ENCODE measurements at places on chromosomes 6 and 20.

- DNase-seq: no peak
Observed at GRCh38 chr6:157505912-157506491, 125.0 kb downstream of the ZDHHC14 start.

DNA sequence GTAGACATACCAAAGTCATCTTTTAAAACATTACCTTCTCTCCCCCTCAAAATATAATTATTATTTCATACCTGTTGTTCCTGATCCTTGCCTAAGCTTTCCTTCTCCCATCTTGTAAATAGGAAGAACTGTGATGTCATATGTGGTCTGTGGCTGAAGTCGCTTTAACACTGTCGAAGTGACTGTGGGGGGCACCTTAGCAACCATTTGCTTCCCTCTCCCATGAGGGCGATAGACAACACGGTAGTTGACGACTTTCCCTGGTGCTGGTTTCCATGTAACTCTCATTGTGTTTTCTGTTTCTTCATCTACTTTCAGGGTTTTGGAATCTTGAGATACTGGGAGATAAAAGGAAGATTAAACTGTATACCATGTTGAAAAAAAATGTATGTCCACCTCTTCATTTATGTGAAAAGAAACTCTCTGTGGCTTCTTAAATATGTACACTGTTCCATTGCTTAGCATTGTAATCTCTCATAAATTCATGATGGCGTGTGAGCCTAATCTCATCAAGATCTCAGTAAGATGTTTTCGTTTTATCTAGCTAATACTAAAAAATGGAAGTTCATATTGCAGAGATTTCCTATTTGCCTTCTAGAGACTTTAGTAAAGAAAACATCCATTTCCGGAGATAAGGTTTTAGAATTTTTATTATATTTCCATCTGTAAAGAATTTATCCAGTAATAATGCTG is 49.5 kb downstream of the COL12A1 start:
- DNase-seq: no peak

DNA sequence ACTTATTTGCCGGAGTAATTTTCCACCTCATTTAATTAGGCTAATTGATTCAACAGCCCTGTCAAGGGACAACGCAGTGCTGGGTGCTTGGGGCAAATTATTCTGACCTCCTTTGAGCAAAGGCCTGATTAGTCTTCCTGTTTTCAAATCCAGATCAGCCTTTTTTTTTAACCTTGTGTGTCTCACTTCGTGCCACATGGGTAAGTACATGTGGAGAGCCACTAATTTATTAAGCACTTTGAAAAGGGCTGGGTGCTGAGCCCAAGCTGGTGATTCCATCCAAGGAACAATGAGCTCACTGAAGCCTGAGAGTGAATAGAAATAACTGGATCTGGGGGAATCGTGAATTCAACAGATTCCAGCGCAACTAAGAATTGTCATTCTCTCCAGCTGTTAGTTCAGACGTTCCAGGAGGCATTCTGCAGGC is 229.3 kb downstream of the CLIC5 start:
- no peak for DNase-seq

GRCh38 chr6:33856655-33857054 is 52.9 kb upstream of the MLN start:
- DNase-seq: no peak

DNA sequence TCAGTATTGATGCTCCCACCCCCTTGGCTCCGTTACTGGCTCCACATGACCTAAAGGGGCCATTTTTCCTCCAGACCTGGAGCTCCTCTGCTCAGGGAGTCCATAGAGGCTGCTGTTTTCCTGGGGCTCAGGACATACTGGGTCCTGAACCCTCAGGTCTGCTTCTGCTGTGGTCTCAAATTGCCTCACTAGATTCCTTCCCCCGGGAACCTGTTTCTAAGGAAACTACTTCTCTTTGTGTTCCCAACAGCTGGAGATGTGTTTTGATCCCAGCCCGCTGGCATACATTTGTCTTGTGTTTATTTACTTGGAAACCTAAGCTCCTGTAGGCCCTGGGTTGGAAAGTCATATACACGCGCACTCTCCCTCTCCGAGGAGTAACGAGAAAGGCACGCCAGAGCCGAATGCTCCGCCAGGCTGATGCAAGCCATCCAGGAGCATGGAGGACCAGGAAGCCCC is 222.8 kb downstream of the UST start:
- DNase-seq: no peak

DNA sequence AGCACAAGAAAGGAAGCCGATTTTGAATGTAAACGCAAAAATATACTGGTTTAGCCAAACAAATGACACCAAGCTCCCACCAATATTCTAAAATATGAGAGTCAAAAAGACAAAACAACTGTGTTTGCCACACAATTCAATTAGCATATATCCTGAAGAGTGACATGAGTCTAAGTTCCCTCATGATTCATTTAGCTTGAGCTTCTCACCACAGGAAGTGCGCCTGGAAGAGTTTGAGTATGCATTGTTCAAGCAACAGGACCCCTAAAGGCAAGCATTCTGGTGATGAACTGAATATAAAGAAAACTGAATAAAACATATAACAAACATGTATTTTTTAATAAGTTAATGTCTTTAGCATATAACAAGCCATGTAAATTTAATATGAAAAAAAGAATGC is 115.2 kb upstream of the RUNX2 start:
- no peak for DNase-seq

DNA sequence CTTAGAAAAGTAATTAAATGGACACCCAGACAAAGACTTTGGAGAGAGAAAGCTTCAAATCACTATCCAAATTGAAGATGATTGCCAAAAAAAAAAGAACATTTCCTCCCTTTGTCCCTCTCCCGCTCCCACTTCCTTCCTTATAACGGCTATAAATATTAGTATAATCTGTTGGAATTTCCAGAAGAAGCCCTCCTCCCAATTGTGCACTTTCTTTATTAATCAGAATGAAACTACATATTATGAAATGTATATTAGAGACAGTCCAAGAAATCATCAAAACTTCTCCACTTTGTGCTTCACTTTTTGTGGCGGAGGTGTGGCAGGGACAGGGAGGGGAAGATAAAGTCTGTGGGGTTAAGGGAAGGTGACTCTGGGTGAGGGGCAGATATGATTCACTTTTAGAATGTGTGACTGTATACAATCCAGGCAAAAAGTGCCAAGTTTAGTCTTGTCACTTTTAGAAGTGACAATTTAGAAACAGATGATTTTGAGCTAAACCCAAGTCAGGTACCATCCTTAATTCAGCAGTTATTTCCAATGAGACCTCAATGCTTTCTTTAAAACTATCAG is 195.0 kb upstream of the MARCKS start:
- no peak for DNase-seq

DNA sequence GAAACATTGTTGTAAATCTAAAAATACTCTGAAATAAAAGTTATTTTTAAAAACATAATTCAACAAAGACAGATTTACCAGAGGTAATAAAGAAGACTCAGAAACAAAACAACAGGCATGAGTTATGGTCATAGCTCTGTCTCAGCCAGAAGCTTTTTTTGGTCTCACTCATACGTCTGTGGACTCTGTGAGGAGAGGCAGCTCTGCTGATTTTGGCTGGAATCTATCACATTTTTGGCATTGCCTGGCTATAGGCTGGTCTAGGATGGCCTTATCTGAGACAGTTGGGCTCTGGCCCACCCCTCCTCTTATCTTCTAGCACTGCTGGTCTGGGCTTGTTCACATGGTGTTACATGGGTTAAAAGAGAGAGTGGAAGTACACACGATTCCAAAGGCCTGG is 514.0 kb upstream of the BTBD3 start:
- no peak for DNase-seq

Data from HAP-1 (cell line).